Vagina (tissue), 2 donors: ENCODE measurements at places on chromosomes 5 and 9.

- H3K27ac ChIP-seq = no peak overlapping the region
- no peaks in the 10 kb centered on the region for H3K36me3 ChIP-seq
- H3K4me1 ChIP-seq = no peaks in the 10 kb centered on the region
- no peak overlapping the region for H3K4me3 ChIP-seq
- DNase-seq = no peak
Observed at GRCh38 chr5:27494887-27495286, 456.5 kb upstream of the CDH9 start.

- no peak overlapping the region for H3K4me3 ChIP-seq
- no peak for DNase-seq
- no peaks in the 10 kb centered on the region for H3K4me1 ChIP-seq
- H3K36me3 ChIP-seq = no peaks in the 10 kb centered on the region
Observed at GRCh38 chr5:133321833-133322420, 270.1 kb downstream of the HSPA4 start.

DNA sequence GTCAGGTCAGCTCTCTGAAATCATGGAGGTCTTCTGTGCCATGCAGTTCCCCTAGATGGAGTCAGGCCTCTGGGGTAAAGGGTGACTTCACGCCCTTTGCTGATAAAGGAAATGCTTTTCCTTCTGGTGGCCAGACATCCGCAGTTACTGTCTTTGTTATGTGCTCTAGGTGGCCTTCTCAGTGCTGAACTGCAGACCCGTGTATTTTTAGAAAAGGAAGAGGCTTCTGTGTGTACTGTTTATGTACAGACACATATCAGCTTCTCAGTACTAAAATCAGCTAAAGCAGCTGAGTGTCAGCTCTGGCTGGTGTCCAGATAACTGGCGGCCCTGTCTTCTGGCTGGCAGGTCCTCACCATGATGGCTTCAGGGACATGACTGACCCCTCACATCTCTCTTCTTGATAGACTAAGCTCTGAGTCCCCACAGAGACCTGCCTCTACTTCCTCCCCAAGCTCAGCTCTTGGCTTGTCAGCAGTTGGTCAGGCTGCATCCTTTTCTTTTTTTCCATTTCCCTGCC is 75.3 kb downstream of the ARHGAP26 start:
- DNase-seq = no peak
- H3K27ac ChIP-seq = peak overlapping the region; percentile 32
- H3K27me3 ChIP-seq = no peaks in the 10 kb centered on the region
- H3K4me1 ChIP-seq = peaks cover 56% of the 10 kb centered on the region

DNA sequence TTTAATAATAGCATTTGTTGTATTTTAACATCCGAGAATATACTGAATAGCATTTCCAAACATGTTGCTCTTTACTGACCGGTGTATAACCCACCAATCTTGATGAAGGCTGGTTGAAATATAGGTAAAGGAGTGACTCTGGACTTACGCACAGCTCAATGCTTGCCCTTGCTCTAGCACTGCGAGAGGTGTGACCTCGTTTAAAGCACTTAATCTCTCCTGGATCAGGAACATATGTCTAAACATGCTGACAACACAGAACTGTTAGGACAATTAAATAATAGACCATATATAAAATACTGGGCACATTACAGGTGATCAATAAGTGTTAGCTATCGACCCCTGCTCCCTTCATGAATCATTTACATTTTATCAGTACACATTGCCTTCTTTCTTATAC is 28.3 kb downstream of the TLR4 start:
- H3K4me3 ChIP-seq = no peak overlapping the region
- no peak for DNase-seq
- no peaks in the 10 kb centered on the region for H3K27me3 ChIP-seq

GRCh38 chr5:120358949-120359348 is 105.2 kb upstream of the PRR16 start:
- no peak overlapping the region for H3K27ac ChIP-seq
- H3K4me3 ChIP-seq = no peak overlapping the region
- H3K4me1 ChIP-seq = no peaks in the 10 kb centered on the region
- no peaks in the 10 kb centered on the region for H3K36me3 ChIP-seq

DNA sequence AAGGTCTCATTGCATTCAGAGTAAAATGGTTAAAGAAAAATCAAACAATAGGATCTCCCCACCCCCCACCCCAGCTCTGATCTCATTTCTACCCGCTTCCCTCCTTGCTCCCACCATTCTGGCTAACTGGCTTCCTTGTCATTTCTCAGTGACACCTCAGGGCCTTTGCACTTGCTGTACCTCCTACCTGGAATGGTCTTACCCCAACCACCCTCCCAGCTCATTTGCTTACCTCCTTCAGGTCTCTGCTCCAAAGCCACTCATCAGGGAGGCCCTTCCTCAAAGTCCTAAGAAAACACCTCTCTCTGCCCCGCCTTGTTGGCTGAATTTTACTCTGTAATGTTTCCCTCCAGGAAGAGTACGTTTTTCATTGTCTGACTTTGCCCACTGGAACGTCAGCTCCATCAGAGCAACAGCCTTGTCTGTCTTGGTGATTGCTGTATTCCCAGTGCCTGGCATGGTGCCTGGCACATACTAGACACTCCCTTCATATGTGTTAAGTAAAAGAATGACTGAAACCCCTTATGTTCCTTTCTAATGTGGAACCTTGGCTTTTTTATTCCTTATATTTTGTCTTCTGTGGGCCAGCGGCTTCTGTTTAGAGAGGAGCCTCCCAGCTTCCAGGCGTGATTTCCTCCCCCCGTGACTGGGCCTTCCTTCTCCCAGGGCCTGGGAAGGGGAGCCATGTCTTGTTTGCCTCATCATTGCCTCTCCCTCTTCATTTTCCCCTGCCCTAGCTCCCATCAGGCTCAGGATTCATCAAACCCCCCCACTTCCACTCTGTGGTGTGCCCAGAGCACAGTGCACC is 26.9 kb downstream of the NEURL1B start:
- no peaks in the 10 kb centered on the region for H3K27me3 ChIP-seq
- no peaks in the 10 kb centered on the region for H3K36me3 ChIP-seq
- DNase-seq = no peak

DNA sequence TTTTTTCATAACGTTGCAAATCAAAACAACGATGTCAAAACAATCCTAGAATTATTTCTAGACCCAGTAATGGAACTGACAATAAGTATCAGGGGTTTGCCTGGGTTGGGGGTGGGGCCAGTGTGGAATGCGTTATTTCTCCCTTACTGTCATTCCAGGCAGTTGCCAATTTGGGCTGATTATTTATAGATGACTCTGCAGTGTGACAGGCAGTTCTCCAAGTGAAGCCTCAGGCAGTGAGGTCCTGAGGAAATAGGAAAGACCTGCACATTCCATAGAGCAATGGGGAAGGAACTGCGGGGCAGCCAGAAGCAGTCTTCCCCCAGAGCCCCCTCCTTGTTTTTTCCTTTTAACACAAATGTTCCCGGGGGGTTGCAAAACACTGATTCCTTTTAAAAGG is 179.0 kb downstream of the YTHDC2 start:
- H3K36me3 ChIP-seq = no peaks in the 10 kb centered on the region
- peaks cover 11% of the 10 kb centered on the region for H3K4me1 ChIP-seq
- H3K27me3 ChIP-seq = no peaks in the 10 kb centered on the region
- peak overlapping the region; percentile 9 for H3K27ac ChIP-seq
- DNase-seq = no peak

DNA sequence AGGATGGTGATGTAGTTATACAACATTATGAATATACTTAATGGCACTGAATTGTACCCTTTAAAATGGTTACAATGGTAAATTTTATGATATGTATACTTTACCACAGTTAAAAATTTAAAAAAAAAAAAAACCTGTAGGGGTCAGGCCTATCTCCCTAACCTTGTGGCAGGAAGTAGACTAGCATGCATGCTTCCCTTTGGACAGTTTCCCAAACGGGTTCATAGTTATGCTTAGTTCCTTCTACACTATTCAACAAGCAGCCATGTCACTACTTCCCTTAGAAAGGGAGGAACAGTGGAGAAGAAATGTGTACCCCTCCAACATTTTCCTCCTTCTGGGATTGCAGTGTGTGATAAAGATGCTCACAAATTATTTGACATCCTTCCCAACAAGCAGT is 32.5 kb downstream of the IDNK start:
- no peak for DNase-seq
- H3K4me3 ChIP-seq = no peak overlapping the region
- H3K36me3 ChIP-seq = peaks cover 68% of the 10 kb centered on the region
- no peaks in the 10 kb centered on the region for H3K27me3 ChIP-seq
- no peaks in the 10 kb centered on the region for H3K4me1 ChIP-seq
- no peak overlapping the region for H3K27ac ChIP-seq

GRCh38 chr5:589173-589572 is 23.0 kb upstream of the CEP72 start:
- H3K36me3 ChIP-seq = no peaks in the 10 kb centered on the region
- no peak for DNase-seq
- no peaks in the 10 kb centered on the region for H3K27me3 ChIP-seq
- H3K27ac ChIP-seq = no peak overlapping the region
- no peak overlapping the region for H3K4me3 ChIP-seq
